H7 (cell line): ENCODE measurements at places on chromosomes 5 and 9.

DNA sequence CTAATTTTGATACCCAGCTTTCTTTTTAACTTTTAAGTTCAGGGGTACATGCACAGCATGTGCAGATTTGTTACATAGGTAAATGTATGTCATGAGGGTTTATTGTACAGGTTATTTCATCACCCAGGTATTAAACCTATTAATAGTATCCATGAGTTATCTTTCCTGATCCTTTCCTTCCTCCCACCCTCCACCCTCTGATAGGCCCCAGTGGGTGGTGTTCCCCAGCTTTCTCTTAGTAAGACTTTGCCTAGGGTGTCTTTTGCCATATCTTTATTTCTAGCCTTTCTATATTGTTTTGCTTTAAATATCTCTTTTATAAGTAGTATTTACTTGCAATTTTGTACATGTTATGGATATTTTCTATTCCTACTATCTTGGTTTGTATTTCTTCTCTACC, 243.7 kb downstream of the SGCD start:
- no peak for DNase-seq

DNA sequence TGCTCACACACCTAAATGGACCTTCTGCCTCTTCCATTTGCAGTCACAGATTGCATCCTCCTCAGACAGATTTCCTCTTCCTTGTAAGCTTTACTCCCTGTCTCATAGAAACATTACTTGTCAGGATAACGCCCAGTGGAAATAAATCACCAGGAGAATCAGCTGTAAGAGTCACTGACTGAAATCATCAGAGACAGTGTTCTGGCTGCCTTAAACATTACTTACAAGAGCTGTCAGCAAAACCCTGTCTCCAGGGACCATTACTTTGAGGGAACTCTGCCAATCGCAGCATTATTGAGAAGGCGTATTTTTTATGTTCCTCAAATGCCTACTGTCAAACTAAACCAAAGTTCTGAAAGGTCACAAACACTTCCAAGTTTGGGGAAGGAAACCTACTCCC, 5.9 kb downstream of the DPYSL3 start:
- no peak for DNase-seq

GRCh38 chr9:107281184-107281583, 1.9 kb upstream of the RAD23B start:
- no peak for DNase-seq

- DNase-seq, result peak; percentile 86
These were observed at the start of gene PRR16 for GRCh38 chr5:120463991-120464626. TSS of gene PRR16 (plus strand) at chr5:120464300.

- DNase-seq, result no peak
These were observed 422.7 kb downstream of the DMAC1 start for GRCh38 chr9:7376833-7377232.

DNA sequence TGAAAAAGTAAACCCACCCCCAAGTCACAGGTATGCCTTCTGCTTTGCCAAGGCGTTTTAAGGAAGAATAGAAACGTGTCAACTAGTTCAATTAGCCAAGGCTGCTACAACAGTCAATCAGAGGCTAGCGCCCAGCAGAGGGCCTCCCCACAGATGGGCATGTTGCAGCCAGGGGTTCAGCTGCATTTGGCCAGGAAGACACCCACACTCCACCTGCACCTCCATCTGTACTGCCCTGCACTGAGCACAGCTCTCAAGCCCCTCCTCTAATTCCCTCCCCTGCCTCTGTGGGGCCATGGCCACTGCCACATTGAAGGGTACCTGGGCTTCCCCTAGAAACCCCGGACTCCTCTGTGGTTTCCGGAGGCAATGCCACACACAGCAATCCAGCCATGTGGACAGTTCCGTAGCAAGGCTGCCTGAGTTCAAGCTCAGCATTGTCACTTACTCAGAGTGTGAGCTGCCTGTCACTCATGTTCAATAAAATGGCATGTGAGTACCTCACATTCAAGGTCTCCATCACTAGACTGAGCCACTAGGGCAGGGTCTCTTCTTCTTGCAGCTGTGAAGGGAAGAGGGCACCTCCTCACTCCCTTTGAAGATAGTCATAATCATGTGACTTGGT, 248.4 kb downstream of the IRX2 start:
- no peak for DNase-seq

DNA sequence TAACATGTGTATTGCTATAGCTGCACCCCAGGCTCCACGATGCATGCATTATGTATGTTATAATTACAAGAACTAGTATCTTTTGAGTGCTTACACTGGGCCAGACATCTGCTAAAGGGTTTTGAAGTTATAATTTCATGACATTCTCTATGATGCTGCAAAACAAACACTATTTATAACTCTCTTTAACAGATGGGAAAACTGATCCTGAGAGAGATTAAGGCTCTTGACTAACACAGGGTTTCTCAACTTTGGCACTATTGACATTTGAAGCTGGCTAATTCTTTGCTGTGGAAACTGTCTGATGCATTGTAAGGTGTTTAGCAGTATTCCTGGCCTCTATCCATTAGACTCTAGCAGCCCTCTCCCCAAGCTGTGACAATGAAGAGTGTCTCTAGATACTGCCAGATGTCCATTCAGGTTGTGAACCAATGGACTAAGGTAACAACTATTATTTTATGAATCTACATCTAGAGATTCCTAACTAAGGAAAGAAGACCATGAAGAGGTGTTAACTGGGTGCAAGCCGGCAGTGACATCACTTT, 258.6 kb downstream of the ASTN2 start:
- no peak for DNase-seq

DNA sequence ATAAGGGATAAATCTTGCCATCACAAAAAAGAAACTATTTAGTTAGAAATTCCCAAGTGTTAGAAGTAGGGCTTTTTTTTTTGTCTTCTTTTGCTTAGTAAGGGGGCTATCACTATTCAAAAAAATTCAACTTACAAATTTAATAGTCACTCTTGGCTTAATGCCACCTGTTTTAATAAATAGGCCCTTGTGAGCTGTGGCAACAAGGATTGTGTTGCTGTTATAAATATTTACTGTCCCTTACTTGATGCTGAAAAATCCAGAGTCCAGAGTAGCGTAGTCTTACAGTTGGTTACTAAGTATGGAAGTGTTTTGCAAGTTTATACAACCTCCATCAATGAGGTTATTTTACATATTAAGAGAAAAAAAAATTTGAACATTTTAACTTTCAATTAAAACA, 21.4 kb upstream of the CEP78 start:
- no peak for DNase-seq

DNA sequence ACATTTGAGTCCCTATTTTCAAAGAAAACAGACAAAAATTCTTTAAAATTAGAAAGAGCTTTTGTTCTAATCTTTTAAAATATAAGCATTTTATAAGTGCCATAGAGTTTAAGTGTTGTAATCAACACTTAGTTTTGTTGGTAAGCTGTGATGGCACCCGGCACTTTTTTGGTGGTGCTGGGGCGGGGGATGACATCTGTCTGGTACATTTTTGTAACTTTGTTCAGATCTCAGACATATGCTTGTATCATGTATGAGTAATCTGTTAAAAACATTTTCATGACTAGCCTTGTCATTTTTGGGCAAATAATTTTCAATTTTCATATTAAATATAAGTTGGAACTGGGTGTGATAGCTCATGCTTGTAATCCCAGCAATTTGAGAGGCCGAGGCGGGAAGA, 51.7 kb downstream of the UBAP1 start:
- DNase-seq, result no peak

GRCh38 chr5:145937432-145938250, 1.3 kb downstream of the SH3RF2 start:
- DNase-seq, result peak; percentile 46

- no peak for DNase-seq
These were observed 293.8 kb downstream of the CWC27 start for GRCh38 chr5:65062469-65063083.

DNA sequence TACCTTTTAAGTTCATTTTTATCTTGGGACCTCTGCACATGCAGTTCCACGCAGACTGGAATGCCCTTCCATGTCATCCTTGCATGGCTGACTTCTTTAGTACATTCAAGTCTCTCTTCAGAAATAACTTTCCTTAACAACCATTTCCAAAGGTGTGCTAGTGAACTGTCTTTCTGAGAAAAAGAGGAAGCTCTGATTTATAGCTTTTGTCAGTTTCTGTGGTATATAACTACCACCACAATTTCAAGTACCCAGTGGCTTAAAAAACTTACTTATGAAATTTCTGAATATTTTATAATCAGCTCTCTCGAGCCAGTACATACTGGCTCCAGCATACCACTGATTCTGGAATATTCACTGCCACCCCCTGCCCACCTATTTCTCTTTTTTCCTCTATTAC, 1613.8 kb downstream of the MAT2B start:
- DNase-seq, result no peak

DNA sequence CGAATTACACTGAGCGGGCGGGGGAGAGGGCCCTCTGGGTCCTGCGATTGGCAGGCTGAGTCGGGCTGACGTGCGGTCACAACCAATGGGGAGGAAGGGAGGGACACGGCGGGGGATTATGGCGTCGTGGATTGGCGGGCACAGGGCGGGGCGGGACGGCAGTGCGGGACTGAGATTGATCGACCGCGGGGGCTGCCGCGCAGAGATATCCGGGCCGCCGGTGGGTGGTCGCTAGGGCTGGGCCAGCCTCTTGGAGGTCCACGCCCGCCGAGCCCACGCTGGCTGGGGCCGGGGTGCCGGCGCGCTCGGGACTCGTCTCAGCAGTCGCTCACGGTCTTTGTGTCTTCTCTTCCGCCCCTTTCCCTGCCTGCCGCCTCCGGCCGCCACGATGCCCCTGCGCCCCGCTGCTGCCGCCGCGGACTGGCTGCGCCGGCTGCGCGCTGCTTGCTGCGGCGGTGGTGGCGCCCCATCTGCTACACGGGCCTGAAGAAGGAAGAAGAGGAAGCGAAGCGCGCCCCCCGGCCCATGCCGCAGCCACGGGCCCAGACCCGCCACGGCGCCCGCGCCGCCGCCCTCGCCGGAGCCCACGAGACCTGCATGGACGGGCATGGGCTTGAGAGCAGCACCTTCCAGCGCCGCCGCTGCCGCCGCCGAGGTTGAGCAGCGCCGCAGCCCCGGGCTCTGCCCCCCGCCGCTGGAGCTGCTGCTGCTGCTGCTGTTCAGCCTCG, at the start of gene RGMB:
Gene RGMB (plus strand): TSS at position 200 of the 728 bp plus-strand sequence. CDS start 408 bp downstream, at position 608.
- DNase-seq, result peak; percentile 97

- no peak for DNase-seq
These were observed 16.9 kb upstream of the ADRA1B start for GRCh38 chr5:159899067-159900049.

DNA sequence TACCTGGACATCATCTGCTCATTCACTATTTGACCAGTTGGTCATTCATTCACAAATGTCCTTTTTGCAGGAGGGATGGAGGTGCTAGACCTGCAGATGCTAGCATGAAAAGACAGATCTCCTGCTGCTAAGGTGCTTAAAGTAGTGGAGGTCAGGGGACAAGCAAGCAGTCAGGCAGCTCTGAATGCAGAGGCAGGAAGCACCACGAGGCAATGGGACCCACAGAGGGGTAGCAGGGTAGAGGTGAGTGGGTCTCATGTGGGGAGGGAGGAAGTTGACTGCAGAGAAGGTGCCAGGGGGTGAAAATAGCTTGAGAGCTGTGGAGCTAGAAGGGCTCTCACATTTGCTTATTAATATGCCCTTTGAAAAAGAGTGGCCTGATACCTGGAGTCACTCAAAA, 25.2 kb downstream of the FXN start:
- no peak for DNase-seq

GRCh38 chr5:132003170-132003744, 8.2 kb downstream of the ACSL6 start:
- DNase-seq, result peak; percentile 84
